Activated CD4-positive, alpha-beta memory T cell treated with anti-CD3 and anti-CD28 coated beads for 36 hours (primary cell): ENCODE measurements at places on chromosomes 4 and X.

GRCh38 chrX:71533851-71534561 lies 1.1 kb downstream of the OGT start:
- peak; percentile 77 for DNase-seq

GRCh38 chrX:153450949-153451277 lies 5.1 kb upstream of the TREX2 start:
- no peak for DNase-seq

DNA sequence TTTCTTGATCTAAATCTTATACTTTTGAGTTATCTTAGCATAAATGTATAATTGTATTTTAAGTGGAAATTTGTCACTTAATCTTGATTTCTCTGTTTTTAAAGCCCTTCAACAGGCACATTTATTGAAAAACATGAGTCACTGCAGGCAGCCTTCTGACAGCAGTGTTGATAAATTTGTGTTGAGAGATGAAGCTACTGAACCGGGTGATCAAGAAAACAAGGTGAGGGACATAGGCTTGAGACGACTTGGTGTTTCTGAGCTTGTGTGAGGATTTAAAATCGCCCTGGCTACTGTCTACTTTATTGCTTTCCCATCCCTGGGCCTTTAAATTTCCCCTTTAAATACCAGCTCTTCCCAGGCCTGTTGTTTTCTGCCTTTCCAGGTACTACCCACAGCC lies 55.7 kb downstream of the HTT start:
- no peak for DNase-seq

GRCh38 chrX:46140272-46140671 lies 404.9 kb downstream of the ZNF674 start:
- DNase-seq: peak; percentile 10

GRCh38 chr4:153243468-153243867 lies 39.2 kb downstream of the TRIM2 start:
- no peak for DNase-seq

GRCh38 chr4:94262163-94263016 lies 54.7 kb downstream of the SMARCAD1 start:
- DNase-seq: no peak

DNA sequence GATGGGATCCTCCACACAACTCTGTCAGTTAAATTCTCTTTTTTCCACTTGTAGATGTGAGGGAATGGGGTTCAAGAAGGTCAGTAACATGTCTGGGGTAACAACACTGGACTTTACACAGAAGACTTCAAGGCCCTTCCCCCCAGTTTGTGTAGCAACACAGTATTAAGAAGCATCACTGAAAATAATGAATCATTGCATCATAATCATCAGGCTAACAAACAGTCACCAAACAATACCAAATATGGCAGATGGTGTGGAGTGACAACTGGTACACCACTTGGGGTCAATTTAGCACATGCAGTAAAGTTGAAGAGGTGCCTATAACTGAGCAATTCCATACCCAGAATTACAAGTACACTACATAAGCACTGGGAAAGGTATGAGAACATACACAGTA lies 38.6 kb downstream of the BOD1L1 start:
- no peak for DNase-seq

DNA sequence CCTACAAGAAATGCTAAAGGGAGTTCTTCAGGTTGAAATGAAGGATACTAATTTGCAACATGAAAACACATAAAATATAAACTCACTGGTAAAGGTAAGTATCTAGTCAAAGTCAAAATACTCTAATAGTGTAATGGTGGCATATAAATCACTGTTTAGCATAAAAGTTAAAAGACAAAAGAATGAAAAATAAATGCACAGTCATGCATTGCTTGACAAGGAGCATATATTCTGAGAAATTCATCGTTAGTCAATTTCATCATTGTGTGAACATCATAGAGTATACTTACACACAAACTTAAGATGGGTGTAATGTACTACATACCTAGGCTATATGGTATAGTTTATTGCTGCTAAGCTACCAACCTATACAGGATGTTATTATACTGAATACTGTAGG lies 194.4 kb upstream of the PDE5A start:
- no peak for DNase-seq

- DNase-seq: no peak
Observed at GRCh38 chr4:185665655-185666054, 130.3 kb upstream of the PDLIM3 start.

- no peak for DNase-seq
Observed at GRCh38 chrX:135437867-135438733, 16.4 kb downstream of the SMIM10L2A start.

- no peak for DNase-seq
Observed at GRCh38 chr4:164571593-164572390, 182.1 kb upstream of the SMIM31 start.

- DNase-seq: no peak
Observed at GRCh38 chr4:53432528-53433424, 55.3 kb downstream of the FIP1L1 start.

DNA sequence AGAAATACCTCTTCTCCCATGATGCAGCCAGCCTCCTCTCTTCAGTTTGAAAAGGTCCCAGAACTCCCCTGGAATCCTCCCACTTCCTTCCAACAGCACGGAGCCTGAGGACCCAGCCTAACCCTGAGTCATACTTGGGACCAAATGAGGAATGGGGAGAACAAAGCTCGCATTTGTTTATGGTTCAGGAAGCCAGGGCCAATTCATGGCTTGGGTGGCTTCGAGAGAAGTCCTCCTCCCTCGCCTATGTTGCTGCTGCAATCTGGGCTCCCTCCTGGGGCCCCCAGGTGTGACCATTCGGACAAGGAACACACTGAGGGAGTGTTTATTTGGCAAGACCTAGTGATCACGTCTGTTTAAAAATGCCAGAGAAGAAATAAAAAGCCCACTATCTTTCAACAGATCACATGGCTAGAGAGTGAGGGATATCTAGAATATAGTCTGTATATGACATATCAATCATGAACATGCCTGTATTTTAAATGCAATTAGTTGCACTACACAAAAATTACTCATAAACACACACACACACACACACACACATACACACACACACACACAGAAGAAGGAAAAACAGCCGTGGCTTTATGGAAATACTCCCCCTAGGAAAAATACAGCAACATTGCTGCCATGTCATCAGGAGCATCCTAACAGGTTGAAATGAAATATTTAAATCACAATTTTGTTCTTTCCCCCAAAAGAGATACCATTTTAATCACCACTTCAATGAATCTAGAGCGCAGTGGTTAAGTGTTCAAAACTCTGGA lies 155.7 kb upstream of the MAP3K15 start:
- no peak for DNase-seq
